ENCODE measurements at places on chromosomes 13 and 19. TPM values are rescaled to one million over a fixed set of nuclear protein-coding genes. Genes with fewer than 3 reads are reported as not detected.

The STAP2 gene
- 4.8 TPM for total RNA-seq

The ZNF565 gene
- 8.8 TPM for total RNA-seq

The ZNF20 gene
- 3.4 TPM for total RNA-seq

The SPACA4 gene
- not detected for total RNA-seq

The CD22 gene
- total RNA-seq = 3.3 TPM

The C19orf25 gene
- 21.2 TPM for total RNA-seq

The APOE gene
- total RNA-seq = 56.7 TPM

The SMAD9 gene
- 12.5 TPM for total RNA-seq

The ERICH4 gene
- not detected for total RNA-seq

The KLF5 gene
- 13.6 TPM for total RNA-seq

The IGSF23 gene
- total RNA-seq = not detected

The OR7C1 gene
- total RNA-seq = 0.04 TPM

The FFAR1 gene
- 0.04 TPM for total RNA-seq

The KRTDAP gene
- 0.18 TPM for total RNA-seq

The SHKBP1 gene
- total RNA-seq = 8.2 TPM

The ZNF566 gene
- 17.0 TPM for total RNA-seq

The EHD2 gene
- total RNA-seq = 30.5 TPM

The TEX29 gene
- 0.22 TPM for total RNA-seq

The ZIC5 gene
- total RNA-seq = not detected

The ATXN8OS gene
- total RNA-seq = not detected

The CNMD gene
- 0.66 TPM for total RNA-seq

The PLPPR3 gene
- total RNA-seq = 0.35 TPM

The SLC25A41 gene
- total RNA-seq = 0.22 TPM

The PDE4C gene
- 3.3 TPM for total RNA-seq

The ZNF98 gene
- 0.40 TPM for total RNA-seq

The CBY2 gene
- total RNA-seq = not detected

The CEACAM18 gene
- total RNA-seq = not detected

The CHAF1A gene
- 7.6 TPM for total RNA-seq

The SIGLEC8 gene
- 0.04 TPM for total RNA-seq

The C19orf85 gene
- not detected for total RNA-seq

The CAB39L gene
- total RNA-seq = 4.3 TPM

The ZNF700 gene
- 7.9 TPM for total RNA-seq

The MCEMP1 gene
- not detected for total RNA-seq

The CEBPA gene
- total RNA-seq = 7.4 TPM

The TYROBP gene
- total RNA-seq = 18.0 TPM

The TMPRSS9 gene
- total RNA-seq = 0.18 TPM

The CHMP2A gene
- total RNA-seq = 60.8 TPM

The VSTM2B gene
- total RNA-seq = 0.27 TPM

The CILP2 gene
- 22.0 TPM for total RNA-seq

The SOX21 gene
- total RNA-seq = not detected

The SIGLEC5 gene
- total RNA-seq = 0.13 TPM

The CEACAM21 gene
- 1.5 TPM for total RNA-seq

The ZFR2 gene
- under 0.01 TPM for total RNA-seq

The SERP2 gene
- 5.7 TPM for total RNA-seq

The ENOX1 gene
- total RNA-seq = 12.2 TPM

The BICRA gene
- 3.1 TPM for total RNA-seq

The LIG4 gene
- 7.1 TPM for total RNA-seq

The PTH2 gene
- not detected for total RNA-seq

The OSCAR gene
- 0.09 TPM for total RNA-seq

The C5AR2 gene
- 0.40 TPM for total RNA-seq

The CPB2 gene
- total RNA-seq = not detected

The FPR2 gene
- 0.09 TPM for total RNA-seq

The VAV1 gene
- 2.4 TPM for total RNA-seq

The KLK15 gene
- not detected for total RNA-seq

The WTIP gene
- total RNA-seq = 19.3 TPM

The FPR1 gene
- 0.66 TPM for total RNA-seq

The CYP4F2 gene
- total RNA-seq = not detected

The CCDC70 gene
- not detected for total RNA-seq

The PNMA8B gene
- 3.5 TPM for total RNA-seq

Data from muscle of leg (tissue), 16 donors.